CD4-positive, alpha-beta T cell treated with Interleukin-4 for 1 hour (primary cell): ENCODE measurements at places on chromosomes 5 and 9.
A peak's percentile ranks its signal among the peaks of the same experiment; 100 is the strongest.

DNA sequence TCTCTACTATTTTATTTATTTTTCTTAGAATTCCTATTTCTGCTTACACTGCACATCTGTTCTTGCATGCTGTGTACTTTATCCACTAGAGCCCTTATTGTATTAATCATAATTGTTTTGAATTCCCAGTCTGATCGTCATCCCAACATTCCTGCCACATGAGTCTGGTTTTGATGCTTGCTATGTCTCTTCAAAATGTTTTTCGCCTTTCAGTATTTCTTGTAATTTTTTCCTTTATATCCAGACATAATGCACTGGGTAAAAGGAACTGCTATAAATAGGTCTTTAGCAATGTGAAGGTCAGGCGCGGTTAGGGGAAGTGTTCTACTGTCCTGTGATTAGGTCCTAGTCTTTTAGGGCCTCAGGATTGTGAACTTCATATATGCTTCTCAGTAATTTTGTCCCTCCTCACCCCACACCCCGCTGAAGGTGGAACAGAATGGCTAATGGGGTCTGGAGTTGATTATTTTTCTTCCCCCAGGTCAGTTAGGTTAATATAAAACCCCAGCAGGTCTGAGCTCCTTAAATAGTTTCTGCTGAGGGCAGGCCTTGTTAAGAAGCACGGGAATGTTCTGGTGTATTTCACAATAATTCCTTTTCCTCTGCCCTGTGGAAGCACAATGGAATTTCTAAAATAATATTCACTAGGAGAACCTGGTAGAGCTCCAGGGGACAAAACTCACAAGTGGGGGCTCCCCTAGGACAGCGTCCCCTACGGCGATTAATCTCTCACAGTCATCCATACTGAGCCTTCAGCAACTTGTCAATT, 146.6 kb upstream of the TUT7 start:
- DNase-seq: no peak

- DNase-seq: no peak
Measured at GRCh38 chr9:20564650-20565049, 57.6 kb downstream of the MLLT3 start.

DNA sequence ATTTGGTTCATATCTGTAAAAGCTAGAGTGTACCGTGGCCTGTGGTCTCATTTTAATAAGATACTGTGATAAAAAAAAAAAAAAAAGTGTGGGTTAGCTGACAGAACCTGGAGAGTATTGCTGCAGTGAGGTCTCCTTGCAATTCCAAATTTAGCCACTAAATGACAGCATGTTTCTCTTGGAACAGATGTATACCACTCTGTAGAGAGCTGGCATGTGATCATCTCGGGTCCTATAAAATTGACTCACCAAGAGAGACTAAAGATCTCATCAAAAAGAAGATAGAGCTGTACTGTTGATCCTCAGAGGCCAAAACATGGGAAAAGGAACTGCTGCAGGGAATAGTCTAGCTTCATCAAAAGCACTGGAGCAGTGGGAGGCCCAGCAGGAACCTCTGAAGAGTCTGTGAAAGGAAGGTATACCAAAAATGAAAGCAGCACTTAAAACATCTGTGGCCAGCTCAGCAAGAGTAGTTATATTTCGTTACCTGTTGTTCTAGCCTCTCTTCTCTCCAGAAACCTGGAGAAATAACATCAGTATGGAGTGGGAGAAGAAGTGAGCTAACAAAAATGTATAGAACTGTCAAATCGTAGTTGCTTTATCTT, 826.8 kb downstream of the EFNA5 start:
- no peak for DNase-seq

- DNase-seq: peak; percentile 8
Measured at GRCh38 chr5:176489077-176489476, 40.9 kb downstream of the FAF2 start.

DNA sequence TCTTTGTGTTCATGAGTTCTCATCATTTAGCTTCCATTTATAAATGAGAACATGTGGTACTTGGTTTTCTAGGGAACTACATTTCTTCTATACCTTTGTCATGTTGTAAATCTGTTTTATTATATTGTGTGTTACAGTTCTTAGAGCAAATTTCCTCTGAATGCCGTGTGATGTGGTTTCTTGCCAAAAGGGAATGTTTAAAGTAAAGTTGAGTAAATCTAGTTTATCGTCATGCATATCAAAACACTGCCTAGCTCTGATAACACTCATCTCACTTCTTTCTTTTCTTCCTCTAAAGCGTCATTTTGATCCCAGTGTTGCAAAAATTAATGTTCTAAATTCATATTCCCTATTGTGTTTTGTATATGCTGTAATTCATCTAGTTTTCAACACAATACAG, 295.4 kb upstream of the HAPLN1 start:
- DNase-seq: no peak

DNA sequence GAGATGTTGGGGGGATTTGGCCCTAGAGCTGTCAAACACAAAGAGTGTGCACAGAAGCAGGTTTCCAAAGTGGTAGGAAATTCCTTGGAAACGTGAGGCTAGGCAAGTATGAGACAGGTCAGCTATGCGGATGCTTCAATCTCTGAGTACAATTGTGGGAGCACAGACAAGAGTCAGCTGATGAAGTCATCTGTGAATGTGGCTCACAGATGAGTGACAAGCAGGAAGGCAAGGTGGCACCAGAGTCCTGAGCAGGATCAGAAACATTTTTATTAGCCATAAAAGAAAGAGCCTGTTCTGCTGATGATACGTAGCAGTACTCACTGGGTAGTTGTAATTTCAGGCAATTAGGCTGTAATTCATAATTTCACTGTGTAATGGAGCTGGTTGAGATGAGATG, 117.0 kb downstream of the DCP2 start:
- DNase-seq: no peak

DNA sequence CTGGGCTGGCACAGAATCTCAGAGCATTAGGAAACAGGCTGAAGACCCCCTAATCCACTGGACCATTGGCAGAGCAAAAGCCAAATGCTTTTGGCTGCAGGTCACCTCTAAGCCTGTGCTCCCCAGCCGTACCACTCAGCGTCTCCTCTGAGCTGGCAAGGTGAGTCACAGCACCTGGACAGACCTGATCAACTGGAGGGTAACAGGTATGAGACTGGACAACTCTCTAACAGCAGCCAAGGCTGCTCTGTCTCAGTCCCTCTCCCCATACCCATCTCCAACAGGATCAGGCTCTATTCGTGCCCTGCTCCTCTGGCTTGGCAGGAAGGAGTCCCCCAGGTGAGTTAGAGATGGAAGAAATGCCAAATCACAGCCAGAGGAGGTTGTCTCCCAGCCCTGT, 4.7 kb downstream of the GOLGA2 start:
- DNase-seq: no peak

- no peak for DNase-seq
Measured at GRCh38 chr5:177015156-177015555, 7.3 kb upstream of the ZNF346 start.

DNA sequence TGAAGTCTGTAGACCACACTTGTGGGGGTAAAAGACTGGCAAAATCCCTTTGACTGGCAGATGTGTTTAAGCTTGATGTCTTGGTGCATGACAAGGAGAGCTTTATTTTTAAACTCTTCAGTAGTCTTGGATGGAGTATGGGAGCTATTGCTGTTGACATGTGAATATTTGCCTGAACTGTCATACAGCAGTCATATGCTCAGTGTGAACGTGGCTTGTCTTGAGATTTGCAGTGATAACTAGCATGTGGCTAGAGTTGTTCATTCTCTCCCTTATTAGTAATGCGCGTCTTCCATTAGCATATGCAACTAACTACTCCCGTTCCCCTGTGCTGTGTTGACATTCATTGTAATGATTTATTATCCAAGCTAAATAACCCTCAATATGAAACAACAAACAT, 523.6 kb upstream of the WWC1 start:
- no peak for DNase-seq

DNA sequence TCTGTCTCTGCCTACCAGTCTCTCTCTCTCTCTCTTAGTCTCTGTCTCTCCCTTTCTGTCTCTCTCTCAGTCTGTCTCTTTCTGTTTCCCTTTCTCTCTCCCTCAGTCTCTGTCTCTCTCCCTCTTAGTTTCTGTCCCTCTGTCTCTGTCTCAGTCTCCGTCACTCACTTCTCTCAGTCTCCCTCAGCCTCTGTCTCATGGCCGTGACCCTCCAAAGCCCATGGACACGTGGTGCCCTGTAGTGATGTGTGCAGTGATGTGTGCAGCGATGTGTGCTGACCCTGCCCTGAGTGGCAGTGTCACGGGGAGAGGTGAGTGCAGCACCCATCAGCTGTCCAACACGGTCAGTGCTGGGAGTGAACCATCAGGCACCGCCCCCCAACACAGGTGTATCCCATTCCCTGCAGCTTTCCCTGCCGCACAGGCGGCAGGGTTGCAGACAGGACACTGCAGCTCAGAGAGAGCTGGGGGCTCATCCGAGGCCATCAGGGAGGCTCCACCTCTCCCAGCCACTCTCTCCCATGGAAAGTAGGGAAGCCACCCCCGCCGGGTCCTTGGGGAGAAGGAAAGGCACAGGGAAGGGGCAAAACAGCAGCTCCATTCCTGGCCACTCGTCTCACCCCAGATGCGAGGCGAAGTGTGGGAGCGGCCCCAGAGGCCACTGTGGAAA, 794 bp upstream of the LRRC14B start:
- DNase-seq: no peak

- peak; percentile 63 for DNase-seq
Measured at GRCh38 chr9:136544964-136545691, 720 bp downstream of the NOTCH1 start.

GRCh38 chr9:105054491-105054890, 126.5 kb upstream of the ABCA1 start:
- DNase-seq: no peak

DNA sequence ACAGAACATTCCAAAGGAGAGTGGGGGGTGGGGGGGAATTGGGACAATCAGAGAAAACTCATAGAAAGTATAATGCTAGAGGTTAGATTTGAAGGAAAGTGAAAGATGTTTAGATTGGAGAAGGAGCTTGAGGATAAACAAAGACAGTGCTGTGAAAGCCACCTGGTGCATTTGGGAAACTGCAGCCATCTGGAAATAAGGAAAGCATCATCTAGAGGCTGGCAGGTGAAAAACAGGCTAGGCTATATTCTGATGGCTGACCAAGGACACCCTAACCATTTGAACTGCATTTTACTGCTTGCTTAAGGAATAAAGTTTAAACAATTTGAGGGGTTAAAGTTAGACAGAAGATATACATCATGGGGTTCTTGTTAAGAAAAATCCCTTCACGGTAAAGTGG, 296.4 kb downstream of the CETN3 start:
- no peak for DNase-seq

- DNase-seq: no peak
Measured at GRCh38 chr9:133032171-133032570, 1.4 kb downstream of the GTF3C5 start.

DNA sequence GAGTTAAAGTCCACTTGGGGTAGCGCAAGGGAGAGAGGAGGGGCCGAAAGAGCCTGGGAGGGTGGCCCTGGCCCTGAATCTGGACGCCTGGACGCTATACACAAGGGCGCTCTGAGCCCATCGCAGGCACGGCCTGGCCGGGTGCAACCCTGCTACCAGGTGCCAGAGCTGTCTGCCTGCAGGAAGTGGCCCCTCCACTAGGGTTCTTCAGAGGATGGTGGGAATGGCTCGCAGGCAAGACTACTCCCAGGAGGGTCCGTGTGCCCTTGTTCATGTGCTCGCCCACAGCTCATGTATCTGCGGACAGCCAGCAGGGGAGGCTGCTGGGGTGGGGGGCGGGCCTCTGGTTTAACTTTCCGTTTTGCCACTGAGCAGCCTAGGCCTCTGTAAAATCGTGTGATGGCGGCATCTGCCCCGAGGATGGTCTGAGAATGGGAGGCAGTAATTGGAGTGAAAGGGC, 1.4 kb upstream of the NKD2 start:
- DNase-seq: no peak

DNA sequence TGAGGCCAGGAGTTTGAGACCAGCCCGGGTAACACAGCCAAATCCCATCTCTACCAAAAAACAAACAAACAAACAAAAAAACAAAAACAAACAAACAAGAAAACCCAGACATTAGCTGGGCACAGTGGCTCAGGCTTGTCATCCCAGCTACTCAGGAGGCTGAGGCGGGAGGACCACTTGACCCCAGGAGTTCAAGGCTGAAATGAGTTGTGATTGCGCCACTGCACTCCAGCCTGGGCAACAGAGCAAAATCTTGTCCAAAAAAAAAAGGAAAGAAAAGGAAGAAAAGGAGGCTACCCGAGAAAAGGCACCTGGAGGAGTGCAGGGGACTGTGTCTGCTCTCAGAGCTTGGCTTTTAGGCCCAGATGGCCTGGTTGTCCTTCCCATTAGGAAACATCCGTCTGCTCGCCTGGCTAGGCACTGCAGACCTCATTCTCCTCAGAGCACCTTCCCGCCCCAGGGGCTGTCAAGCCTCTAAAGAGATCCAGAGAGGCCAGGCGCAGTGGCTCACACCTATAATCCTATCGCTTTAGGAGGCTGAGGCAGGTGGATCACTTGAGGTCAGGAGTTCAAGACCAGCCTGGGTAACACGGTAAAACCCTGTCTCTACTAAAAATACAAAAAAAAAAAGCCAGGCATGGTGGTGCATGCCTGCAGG, 185.3 kb upstream of the IER5L start:
- no peak for DNase-seq

DNA sequence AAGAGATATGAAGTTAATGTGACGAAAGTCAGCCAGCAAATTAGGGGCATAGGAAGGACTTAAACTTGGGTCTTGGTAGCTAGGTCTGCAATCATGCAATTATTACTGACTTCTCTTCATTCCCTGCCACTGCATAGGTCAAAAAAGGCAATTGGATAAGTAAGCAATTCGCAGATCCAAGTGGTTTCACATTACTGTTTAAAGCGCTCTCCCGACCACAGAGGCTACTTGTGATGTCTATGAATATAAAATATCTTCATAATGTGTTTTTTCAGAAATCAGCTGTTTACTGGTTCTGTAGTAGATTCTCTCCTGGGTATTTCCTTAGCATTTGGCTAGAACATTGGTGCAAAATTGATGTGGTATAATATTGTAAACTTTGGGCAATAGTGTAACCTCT, 174.7 kb upstream of the PTGER4 start:
- DNase-seq: no peak

GRCh38 chr5:172906888-172907287, 52.3 kb upstream of the RPL26L1 start:
- DNase-seq: no peak

DNA sequence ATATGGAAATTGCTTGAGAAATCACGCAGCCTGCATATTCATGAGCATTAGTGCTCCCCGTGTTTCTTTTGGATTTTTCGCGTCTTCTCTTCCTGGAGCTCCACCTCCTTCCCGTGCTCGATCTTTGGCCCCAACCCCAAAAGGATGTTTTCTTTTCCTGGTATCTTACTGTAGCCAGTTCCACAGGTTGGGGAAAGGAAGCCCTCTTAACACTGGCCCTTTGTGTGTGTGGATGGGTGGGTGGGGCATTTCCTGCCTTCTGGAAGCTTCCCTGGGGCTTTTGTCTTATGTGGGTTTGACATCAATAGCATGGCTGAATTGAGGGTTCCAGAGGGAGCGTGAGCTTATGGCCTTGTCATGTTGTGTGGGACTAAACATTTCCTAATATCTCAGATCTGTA, 21.9 kb downstream of the STXBP1 start:
- no peak for DNase-seq
